Neural crest cell (in vitro differentiated cells): ENCODE measurements at places on chromosomes 16 and 17.
A peak's percentile ranks its signal among the peaks of the same experiment; 100 is the strongest.

GRCh38 chr17:81696218-81696941 is 6.8 kb upstream of the MRPL12 start:
- H3K27me3 ChIP-seq = no peaks in the 10 kb centered on the region
- H3K27ac ChIP-seq = no peak overlapping the region
- no peaks in the 10 kb centered on the region for H3K4me1 ChIP-seq
- no peak overlapping the region for H3K4me3 ChIP-seq

GRCh38 chr16:22348291-22348690 is 26.1 kb downstream of the CDR2 start:
- H3K4me1 ChIP-seq = peaks cover 3% of the 10 kb centered on the region
- H3K27ac ChIP-seq = no peak overlapping the region
- no peak overlapping the region for H3K4me3 ChIP-seq

GRCh38 chr16:30447512-30448226 is 2.0 kb upstream of the SEPHS2 start:
- DNase-seq = no peak
- peak overlapping the region; percentile 35 for H3K4me3 ChIP-seq
- no peak overlapping the region for H3K27ac ChIP-seq
- peaks cover 31% of the 10 kb centered on the region for H3K4me1 ChIP-seq

- no peaks in the 10 kb centered on the region for H3K27me3 ChIP-seq
- peaks cover 6% of the 10 kb centered on the region for H3K4me1 ChIP-seq
- peak overlapping the region; percentile 62 for H3K27ac ChIP-seq
- no peak for DNase-seq
These were observed 29.3 kb downstream of the MAPT start for GRCh38 chr17:45923511-45924268.

GRCh38 chr17:74861662-74862107 is 2.0 kb upstream of the GRIN2C start:
- H3K4me3 ChIP-seq = peak overlapping the region; percentile 56
- peaks cover 68% of the 10 kb centered on the region for H3K27me3 ChIP-seq
- no peak for DNase-seq
- peaks cover 11% of the 10 kb centered on the region for H3K4me1 ChIP-seq
- H3K27ac ChIP-seq = no peak overlapping the region

DNA sequence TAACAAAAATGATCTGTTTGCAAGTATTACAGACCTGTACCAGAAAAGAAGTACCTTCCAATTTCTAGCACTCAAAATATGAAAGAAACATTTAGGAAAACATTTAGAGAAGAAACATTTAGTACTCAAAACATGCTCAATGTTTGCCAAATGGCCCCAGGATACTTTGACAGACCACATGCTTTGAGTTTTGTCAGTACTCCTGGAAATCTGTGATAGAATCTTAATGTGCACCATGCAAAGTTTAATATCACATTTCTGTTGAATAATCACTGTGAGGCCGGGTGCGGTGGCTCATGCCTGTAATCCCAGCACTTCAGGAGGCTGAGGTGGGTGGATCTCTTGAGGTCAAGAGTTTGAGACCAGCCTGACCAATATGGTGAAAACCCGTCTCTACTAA is 8.5 kb upstream of the ZC3H7A start:
- H3K27me3 ChIP-seq = no peaks in the 10 kb centered on the region
- no peak for DNase-seq
- H3K36me3 ChIP-seq = no peaks in the 10 kb centered on the region
- no peak overlapping the region for H3K27ac ChIP-seq
- no peaks in the 10 kb centered on the region for H3K4me1 ChIP-seq

DNA sequence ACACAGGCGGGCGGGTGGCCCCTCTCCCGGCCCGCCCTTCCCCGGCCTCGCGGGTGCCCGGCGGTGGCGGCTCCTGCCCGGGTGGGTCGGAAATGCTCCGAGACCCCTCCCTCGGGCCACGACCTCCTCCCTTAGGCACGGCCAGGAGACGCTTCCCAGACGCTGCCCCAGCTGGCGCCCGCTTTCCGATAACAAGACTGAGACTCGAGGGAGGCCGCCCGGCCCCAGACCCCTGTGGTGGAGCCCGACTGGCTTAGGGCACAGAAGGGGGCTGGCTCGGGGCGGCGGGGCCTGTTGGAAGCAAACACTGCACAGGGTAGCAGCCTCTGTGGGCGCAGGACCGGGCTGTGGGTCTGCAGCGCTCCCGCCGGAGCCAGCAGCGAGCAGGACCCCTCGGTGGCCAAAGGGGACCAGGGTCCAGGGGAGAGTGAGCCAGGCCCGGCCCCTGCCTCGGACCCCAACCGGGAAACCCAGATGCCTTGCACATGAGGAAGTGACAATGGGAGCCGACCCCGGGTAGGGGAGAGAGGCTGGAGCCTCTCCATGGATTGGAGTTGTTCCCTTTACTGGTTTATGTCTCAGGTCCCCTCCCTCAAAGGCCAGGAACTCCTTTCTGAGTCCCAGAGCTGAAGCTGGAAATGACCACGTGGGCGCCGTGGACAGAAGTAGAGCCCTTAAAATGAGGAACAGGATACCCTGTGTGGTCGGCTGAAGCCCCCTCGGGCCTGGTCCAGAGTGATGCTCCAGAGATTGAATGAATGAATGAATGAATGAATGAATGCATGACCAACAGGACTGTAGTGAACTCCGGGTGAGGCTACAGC is 19.8 kb upstream of the ADCY7 start:
- H3K27ac ChIP-seq = peak overlapping the region; percentile 78
- DNase-seq = peak; percentile 46
- H3K36me3 ChIP-seq = no peaks in the 10 kb centered on the region
- H3K4me3 ChIP-seq = peak overlapping the region; percentile 83

GRCh38 chr16:89869911-89870310 is 3.5 kb upstream of the TCF25 start:
- no peak overlapping the region for H3K27ac ChIP-seq
- H3K36me3 ChIP-seq = peaks cover 10% of the 10 kb centered on the region
- no peak for DNase-seq
- H3K4me3 ChIP-seq = no peak overlapping the region
- H3K27me3 ChIP-seq = no peaks in the 10 kb centered on the region

DNA sequence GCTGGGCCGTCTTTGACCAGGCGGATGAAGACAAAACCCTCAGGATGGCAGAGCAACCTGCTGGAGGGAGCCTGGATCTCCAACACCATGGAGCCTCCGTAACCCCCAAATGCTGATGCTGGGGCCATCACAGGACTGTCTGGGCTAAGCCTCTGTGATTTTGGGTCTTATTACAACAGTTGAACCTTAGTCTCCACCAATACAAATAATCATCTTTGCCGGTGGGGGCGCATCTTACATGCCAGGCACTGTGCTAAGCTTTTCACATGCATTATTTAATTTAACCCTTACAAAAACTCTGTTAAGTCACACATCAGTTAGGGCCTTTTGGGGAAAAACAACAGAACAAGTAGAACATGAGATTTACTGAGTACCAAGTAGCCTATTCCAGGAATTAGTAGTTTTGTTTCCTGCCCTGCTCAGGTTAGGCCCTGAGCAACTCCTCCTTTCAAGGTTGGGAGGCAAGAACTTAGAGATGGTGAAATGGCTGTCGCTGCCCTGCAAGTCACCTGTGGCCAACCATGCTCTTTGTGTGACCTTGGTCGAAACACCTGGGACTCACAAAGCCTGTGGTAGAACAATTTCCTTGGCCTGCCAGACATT is 8.9 kb upstream of the ITGAM start:
- H3K4me3 ChIP-seq = no peak overlapping the region
- no peaks in the 10 kb centered on the region for H3K36me3 ChIP-seq
- H3K27ac ChIP-seq = no peak overlapping the region
- DNase-seq = no peak

DNA sequence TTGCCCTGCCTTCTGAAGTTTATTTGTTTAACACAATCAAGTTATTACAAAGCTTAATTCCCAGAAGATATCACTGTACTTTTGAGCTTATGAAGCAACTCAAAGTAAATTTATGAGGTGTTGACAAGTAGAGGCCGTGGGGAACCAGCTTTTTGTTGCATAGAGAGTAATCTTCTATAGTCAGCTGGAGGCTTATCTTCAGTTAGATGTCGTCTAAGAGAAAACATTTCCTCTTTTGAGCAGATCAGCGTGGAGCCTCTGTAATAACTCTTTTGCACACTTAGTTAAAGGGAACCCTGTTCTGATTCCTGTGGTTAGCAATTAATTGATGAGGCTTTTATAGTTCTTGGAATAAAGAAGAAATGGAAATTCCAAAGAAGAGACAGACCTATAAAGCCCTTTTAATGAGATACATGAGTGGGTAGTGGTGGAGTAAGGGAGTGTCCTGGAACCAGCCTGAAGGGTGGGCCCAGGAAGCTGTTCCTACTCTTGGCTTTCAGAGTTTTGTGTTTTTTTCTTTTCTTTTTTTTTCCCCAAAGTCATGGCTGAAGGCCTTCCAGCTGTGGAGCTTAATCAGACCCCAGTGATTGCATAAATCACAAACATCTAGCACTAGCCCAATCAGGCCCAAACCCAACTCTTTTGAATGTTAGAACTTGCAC is 28.9 kb upstream of the MAP3K14 start:
- H3K36me3 ChIP-seq = no peaks in the 10 kb centered on the region
- H3K4me3 ChIP-seq = no peak overlapping the region
- DNase-seq = no peak
- peaks cover 8% of the 10 kb centered on the region for H3K4me1 ChIP-seq
- peaks cover 2% of the 10 kb centered on the region for H3K27me3 ChIP-seq

DNA sequence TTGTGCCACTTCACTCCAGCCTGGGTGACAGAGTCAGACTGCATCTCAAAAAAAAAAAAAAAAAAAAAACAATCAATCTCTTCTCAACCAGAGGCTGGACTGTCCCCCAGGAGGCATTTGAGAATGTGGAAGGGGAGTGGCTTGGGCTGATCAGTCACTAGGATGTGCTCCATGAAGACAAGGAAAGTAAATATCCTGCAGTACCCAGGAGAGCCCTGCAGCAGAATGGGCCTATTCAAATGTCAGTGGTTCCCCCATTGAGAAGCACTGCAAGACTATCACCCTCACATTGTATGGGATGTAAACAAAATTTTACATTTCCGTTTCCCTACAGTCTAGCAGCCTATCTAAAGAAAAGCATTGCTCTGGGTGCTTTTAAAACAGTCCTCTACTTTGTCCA is 70.3 kb downstream of the DNAH9 start:
- H3K4me1 ChIP-seq = peaks cover 14% of the 10 kb centered on the region
- H3K4me3 ChIP-seq = no peak overlapping the region
- DNase-seq = no peak
- H3K27ac ChIP-seq = no peak overlapping the region
- no peaks in the 10 kb centered on the region for H3K36me3 ChIP-seq

DNA sequence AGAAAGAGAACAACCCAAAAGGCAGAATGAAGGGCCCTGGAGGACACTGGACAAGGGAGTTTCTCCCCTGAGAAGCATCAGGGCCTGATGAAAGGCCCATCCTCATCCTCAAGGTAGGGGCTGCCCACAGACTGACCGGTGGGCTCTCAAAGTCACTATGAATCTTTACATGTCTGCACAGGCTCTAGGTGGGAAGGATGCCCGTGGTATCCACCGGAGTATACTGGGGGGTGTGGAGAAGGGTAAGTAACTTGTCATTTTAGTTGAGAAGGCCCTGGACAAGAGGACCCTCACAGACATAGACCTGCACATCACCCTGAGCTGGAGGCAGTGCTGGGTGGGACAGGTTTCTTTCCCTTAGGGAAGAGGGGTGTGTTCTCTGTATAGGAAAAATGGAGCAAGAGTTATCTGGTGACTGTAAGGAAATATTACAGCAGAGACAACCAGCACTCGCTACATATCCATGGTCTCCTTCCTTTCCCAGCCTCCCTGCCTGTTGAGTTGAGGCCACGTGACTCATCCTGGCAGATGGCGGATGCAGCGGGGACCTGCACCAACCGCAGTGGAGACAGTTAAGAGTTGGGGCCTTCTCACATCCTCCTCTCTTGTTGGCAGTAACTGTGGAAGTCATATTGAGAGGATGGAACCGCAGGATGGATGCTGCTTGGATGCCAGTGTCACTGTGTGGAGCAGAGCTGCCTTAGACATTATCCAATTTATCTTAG is 45.6 kb upstream of the KCNJ12 start:
- H3K4me1 ChIP-seq = no peaks in the 10 kb centered on the region
- no peaks in the 10 kb centered on the region for H3K36me3 ChIP-seq
- H3K4me3 ChIP-seq = no peak overlapping the region
- no peak overlapping the region for H3K27ac ChIP-seq

DNA sequence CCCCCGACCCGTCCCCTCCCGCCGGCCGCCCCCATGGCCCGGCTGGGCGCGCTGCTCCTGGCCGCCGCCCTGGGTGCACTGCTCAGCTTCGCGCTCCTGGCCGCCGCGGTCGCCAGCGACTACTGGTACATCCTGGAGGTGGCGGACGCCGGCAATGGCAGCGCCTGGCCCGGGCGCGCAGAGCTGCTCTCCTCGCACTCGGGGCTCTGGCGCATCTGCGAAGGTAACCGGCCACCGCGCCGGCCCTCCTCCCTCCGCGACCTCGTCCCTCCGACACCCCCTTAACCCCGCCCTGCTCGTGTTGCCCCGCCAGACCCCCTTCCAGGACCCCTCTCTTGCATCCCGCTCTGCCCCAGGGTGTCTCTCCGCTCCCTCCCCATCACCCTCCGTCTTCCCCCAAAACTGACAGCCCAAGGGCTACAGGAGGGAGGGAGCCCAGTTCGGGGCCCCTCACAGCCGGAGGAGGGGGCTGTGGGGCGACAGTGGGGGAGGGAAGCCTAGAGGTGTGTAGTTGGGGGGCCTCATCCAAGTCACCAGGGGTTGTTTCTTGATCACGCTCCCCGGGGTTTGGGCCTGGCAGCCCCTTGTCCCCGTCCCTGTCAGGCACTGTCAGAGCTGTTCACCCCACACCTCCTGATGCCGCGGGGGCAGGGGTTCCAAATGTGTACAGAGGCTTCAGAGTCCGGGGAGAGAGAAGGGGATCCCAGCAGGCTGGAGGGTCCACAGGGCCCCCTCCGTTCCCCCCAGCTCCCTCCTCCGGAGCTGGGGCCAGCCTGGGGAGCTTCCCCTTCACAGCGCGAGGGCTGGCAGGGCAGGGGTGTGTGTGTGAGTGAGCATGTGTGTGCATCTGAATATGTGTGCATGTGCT is 794 bp downstream of the TMEM235 start:
- H3K4me1 ChIP-seq = no peaks in the 10 kb centered on the region
- H3K4me3 ChIP-seq = no peak overlapping the region
- DNase-seq = no peak

- no peak overlapping the region for H3K27ac ChIP-seq
These were observed 47.5 kb downstream of the ADCY7 start for GRCh38 chr16:50313596-50314478.

DNA sequence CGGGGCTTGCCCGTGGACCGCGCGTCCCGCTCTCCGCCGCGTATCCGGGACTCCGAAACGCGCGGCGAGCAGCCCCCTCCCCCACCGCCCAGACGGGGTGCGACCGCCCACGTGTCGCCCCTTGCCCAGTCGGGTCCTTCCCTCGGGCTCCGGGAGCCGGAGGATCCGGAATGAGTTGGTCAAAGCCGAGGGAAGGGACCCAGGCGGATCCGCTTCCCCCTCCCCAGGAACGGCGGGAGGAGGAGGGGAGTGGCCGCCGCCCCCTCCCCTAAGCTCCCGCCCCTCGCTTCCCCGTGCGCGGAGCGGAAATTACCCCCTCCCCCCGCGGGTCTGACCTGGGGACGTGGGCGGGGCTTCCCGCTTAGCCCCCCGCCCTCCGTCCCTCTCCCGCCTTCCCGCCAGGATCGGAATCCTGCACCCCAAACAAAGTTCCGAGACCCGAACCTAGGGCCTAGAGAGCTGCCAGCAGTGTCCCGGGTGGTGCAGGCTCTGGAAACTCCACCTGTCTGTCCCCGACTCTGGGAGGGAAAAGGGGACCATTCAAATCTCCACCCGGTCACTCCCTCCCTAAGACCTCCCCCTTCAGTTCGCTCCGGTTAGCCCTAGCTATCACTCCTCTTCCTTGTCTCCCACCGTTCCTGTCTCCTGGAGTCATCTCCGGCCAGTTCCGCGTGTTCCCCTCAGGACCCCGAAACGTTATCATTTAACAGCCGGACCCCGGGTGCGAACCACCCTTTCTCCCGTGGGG is 1.0 kb upstream of the IGF2BP1 start:
- H3K4me1 ChIP-seq = peaks cover 64% of the 10 kb centered on the region
- peak overlapping the region; percentile 95 for H3K4me3 ChIP-seq
- H3K36me3 ChIP-seq = peaks cover 20% of the 10 kb centered on the region
- peaks cover 32% of the 10 kb centered on the region for H3K27me3 ChIP-seq
